ENCODE measurements at places on chromosomes 6 and 20. TPM values are rescaled to one million over a fixed set of nuclear protein-coding genes. Genes with fewer than 3 reads are reported as not detected.

Gene RAD21L1
- total RNA-seq, result not detected

Gene MDFI
- not detected for total RNA-seq

Gene STMN3
- 27.3 TPM for total RNA-seq

Gene TSPO2
- total RNA-seq, result not detected

Gene GRIK2
- total RNA-seq, result not detected

Gene C6orf52
- 0.93 TPM for total RNA-seq

Gene TGM3
- total RNA-seq, result not detected

Gene PAQR8
- 15.9 TPM for total RNA-seq

Measured in T-helper 2 cell treated with Interferon-gamma antibody and Interleukin-4, amounts not matched to agents 100 ng/mL and 5 ng/mL, for 36 hours (primary cell).